ENCODE measurements at places on chromosomes 2 and 18.

DNA sequence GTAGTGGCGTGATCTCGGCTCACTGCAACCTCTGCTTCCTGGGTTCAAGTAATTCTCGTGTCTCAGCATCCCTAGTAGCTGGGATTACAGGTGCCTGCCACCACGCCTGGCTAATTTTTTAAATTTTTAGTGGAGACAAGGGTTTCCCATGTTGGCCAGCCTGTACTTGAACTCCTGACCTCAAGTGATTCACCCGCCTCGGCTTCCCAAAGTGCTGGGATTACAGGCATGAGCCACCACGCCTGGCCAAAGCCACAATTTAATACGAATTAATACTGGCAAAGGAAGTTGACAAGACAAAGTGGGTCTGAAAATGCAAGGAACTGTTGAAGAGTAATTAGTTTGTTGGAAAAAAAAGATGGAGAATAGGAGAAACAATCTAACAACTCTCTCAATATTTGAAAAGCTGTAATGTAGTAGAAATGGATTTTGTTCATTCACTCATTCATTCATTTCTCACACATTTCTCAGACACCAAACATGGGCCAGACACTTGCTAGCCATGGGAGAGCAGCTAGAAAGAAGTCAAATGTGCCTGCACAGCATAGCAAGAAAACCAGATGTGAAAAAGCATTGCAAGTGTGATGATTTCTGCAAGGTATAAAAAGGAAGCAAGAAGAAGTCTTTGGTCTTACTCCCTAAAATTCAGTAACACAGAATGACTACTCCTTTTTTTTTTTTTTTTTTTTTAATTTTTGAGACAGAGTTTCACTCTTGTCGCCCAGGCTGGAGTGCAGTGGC lies 39.4 kb upstream of the ATL2 start:
- DNase-seq: no peak

DNA sequence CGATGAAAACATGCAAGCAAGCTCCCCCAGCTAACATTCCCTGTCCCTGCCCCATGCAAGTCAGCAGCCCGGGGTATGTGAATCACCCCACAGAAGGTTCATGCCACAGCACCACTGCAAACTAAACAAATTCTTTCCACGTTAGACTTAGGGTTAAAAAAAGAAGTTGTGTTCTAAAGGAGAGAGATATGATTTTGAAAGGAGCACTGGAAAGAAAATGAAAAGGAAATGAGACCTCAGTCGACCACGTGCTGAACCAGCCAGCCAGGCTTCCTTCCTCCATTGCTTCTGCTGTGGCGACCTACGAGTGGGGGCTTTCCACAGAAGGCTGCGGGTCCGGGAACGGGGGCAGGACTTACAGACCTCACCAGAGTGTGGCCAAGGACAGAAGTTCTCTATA lies 52.0 kb downstream of the ARL4C start:
- peak; percentile 49 for DNase-seq

GRCh38 chr2:133489146-133489545 lies 79.1 kb downstream of the NCKAP5 start:
- DNase-seq: no peak

DNA sequence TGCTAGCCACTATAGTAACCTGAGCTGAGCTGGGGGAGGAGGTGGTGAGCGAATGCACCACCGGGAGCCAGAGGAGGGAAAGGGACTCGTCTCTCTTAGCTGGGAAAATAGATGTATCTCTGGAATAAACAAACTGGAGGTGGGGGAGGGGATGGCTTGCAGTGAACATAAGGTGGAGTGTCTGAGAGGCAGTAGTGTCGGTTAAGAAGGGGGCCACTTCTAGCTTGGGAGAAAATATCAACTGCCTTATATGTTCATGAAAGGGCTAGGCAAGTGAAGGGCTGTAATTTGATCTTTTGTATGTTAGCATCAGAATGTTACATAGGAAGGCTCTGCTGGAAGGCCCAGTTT lies 2.2 kb downstream of the SETBP1 start:
- DNase-seq: no peak

DNA sequence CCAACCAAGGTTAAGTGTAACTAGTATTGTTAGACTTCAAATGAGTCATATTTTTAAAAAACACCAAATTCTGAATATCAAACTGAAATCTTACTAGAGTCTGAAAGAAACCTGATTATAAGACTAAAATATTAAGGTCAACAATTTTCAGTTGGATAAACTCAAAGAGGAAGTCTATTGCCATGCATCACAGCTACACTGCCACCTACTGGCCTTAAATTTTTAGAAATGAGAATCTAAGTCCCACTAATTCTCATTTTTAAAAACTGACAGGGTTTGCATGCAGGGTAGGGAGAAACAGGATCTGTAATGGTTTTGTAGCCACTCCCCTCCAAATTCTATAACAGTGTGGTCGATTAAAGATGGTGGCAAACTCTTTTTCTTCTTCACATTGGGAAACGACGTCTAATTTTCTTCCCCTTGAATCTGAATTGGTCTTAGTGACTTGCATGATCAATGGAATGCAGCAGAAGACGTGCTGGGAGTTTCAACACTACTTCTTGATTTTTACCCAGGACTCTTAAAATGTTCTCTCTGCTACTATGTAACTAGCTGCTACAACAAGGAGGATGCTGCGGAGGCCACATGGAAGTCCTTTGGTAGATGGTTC lies 176.1 kb upstream of the SESTD1 start:
- no peak for DNase-seq

DNA sequence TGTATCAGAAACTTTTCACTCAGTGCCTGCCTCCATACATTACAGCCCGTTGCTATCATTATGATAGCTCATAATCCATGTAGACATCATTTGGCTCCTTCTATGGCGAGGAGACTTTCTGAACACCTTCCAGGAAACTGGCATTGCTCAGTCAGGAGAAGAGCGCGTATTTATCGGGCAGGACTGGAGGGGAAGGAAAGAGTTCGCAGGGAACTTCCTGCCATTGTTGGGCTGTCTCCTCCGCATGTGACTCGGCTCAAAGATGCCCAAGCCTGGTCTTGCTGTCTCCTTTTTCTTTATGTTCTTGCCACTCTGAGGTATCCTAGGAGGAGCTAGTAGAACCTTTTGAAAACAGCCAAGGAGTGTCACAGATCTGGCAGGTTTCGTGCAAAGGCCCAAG lies 156.8 kb downstream of the CTIF start:
- no peak for DNase-seq

DNA sequence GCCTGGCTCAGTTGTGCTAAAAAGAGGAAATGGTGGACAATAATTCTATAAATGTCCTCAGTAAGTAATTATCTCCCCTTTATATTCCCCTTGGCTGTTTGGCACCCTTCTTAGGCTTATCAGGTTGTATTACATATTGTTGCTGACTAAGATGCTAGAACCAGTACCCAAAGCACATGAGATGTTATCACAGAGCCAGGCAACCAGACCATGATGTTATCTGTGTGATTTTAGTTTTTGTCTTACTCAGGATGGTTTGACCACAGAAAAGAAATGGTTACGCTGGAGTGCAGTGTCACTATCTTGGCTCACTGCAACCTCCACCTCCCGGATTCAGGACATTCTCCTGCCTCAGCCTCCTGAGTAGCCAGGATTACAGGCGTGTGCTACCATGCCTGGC lies 15.2 kb downstream of the R3HDM1 start:
- DNase-seq: no peak

GRCh38 chr2:11097038-11097720 lies 58.1 kb upstream of the SLC66A3 start:
- DNase-seq: no peak

GRCh38 chr2:113875135-113875534 lies 14.8 kb upstream of the ACTR3 start:
- no peak for DNase-seq

DNA sequence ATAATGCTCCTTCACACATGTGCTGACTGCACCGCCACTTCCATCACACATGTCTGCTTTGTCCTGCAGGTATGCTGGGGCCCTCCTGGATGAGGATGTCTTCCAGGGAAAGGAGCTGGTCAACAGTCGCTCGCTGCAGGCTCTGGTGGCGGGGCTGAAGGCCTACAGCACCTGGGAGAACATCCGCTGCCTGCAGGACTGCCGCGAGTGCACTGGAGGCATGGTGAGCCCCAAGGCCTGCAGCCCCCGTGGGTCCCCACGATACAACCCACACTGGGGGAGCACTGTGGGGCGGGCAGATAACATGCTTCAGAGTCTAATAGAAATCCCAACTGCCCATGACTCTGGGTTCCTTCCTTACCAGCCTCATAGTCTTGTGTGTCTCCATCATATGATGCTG lies 187.3 kb upstream of the BCL2L11 start:
- no peak for DNase-seq

DNA sequence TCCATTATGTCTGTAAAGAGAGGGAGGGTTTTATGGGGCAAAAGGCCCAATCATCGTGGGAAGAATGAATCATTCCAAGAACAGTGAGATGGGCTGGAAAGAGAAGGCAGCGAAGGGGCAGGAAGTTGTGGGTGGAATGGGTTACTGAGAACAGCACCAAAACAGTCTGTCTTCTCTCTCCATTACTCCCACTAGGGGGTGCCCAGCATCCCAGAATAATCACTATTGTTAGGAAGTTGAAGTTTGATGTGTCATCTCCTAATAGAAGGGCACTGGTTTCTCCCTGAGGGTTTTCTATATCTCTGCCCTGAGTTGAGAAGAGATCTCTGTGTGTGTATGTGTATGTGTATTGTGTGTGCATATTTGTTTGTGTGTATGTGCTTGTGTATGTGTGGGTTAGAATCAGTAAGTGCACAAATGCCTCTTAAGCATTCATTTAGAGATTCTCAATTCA lies 76.6 kb upstream of the MAP4K3 start:
- no peak for DNase-seq

GRCh38 chr2:230644356-230644935 lies 68.2 kb upstream of the CAB39 start:
- no peak for DNase-seq

- no peak for DNase-seq
Observed at GRCh38 chr2:102754456-102755145, 7.2 kb upstream of the TMEM182 start.

DNA sequence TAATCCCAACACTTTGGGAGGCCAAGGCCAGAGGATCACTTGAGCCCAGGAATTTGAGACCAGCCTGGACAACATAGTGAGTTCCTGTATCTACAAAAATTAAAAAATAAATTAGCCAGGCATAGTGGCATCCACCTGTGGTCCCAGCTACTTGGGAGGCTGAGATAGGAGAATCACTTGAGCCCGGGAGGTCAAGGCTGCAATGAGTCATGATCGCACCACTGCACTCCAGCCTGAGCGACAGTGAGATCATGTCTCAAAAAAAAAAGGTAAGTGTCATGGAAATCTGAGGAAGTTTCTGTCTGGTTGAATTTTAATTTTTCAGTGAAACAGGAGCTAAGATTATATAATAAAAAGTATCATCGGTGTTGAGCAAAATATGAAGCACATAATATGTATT lies 2.5 kb upstream of the C2orf15 start:
- no peak for DNase-seq

DNA sequence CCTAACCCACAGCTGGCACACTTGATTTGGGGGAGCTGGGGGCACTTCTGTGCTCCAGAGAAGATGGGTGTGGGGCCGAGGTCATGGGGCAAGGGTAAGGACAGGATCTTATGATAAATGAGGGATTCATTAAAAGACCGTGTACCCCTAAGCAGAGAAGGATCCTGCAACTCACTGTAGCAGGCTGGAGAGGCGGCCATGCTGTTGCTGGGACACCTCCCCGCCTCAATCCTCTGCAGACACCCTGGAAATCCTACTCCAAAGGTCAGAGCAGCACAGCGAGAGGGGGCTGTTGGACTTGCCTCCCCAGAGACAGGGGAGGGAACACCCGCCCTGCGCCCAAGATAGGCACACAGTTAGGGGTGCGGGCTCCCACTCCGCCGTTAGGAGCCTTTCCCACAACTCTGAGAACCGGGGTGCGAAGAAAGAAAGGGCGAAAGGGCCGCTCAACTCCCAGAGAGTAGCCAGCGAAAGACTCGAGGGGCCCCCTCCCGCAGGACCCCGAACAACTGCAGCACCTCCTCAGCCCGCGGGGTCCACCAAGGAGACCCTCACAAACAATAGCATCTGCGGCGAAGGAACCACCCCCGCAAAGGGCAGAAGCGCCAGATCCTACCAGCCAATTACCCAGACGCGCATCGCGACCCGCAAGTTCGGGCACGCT lies 1.4 kb downstream of the PARD6G start:
- DNase-seq: no peak

DNA sequence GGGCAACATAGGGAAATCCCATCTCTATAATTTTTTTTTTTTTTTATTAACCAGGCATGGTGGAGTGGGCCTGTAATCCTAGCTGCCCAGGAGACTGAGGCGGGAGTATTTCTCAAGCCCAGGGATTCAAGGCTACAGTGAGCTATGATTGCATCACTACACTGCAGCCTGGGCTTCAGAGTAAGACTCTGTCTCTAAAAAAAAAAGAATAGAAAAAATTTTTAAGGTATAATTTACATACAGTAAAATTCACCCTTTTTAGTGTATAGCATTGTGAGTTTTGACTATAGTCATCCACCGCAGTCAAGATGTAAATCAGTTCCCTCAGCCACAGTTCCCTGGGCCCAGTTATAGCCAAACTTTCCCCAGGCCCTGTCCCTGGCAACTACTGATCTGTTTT lies 57.1 kb upstream of the MSH6 start:
- DNase-seq: no peak

GRCh38 chr2:240055177-240055917 lies 2.0 kb upstream of the OR6B3 start:
- no peak for DNase-seq

DNA sequence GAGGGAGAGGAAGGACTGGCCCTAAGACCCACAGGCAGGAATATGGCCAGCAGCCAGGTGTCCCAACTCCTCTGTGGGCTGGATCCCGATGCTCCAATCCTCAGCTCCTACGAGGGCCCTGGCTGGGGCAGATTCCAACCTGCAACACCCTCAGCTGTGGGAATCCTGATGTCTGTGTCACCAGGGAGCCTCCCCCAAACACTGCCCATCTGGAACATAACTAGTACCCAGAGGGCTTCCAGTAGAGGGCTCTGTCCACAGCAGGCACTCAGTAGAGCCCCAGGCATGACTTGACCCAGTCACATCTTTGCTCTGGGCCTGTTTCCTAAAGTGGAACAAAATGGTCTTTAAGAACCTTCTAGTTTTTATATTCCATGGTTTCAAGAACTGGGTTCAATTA lies 20.6 kb upstream of the LOXHD1 start:
- DNase-seq: no peak

- no peak for DNase-seq
Observed at GRCh38 chr2:58893656-58894351, 652.7 kb upstream of the FANCL start.

- DNase-seq: no peak
Observed at GRCh38 chr2:152542995-152543481, 174.2 kb downstream of the PRPF40A start.

- DNase-seq: no peak
Observed at GRCh38 chr2:20431772-20432171, 15.1 kb upstream of the RHOB start.

DNA sequence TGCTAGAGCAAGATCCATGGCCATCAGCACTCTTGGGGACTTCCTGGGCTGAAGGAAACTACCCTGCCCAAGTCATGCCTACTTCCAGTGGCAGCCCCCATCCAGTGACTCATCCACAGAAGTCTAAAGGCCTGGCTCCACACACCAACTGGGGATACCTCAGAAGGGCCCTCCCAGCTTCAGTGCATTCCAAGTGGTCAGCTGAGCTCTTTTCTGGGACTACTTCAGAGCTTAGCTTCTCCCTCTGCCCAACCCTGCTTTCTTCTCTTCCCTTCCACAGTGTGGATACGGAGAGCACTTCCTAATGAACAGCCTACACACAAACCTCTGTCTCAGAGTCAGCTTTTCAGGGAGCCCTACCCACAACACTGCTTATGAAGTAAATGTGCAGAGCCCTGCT lies 66.5 kb downstream of the CLHC1 start:
- no peak for DNase-seq

All from activated B cell treated with CpG ODN at 0.5 μM for 24 hours (primary cell).